ENCODE measurements at places on chromosomes 2 and 18.

DNA sequence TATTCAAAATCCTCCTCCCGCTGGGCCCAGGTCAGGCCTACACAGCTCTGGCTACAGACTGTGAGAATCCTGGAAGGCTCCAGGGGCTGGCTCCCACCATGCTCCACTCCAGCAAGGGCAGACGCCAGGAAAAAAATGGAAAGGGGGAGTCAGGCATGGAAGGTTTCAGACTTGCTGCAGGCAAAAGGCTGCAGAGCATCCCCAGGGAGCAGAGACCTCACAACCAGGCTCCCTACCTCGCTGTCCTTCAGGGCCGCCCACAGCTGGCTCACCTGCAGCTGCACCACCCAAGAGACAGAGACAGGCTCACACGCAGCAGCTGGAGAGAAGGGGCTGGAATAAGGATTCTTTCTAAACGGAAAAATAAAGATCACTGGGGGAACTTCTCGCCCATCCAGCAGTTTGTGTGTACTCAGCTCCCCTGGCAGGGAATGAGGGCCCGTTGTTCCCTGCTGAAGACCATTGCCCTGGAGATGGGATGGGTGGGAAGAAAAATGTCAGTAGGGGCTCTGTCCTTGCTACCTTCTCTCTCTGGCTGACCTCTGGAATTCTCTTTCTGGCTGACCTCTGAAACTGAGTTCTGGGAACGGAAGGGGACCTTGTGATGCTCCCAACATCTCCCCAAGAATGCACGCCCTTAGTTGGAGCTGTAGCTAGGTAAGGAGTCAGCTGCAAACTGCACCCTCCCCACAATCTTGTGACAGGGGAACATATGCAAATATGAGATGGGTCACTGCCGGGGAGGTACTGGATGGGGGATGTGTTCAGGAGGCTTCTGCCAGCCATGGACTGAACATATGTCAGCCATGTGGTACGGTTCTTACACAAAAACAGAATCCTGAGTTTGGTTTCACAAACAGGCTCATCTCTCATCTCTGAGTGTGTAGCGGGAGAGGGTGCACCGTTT lies 34.5 kb downstream of the BCL2 start:
- no peak for DNase-seq

DNA sequence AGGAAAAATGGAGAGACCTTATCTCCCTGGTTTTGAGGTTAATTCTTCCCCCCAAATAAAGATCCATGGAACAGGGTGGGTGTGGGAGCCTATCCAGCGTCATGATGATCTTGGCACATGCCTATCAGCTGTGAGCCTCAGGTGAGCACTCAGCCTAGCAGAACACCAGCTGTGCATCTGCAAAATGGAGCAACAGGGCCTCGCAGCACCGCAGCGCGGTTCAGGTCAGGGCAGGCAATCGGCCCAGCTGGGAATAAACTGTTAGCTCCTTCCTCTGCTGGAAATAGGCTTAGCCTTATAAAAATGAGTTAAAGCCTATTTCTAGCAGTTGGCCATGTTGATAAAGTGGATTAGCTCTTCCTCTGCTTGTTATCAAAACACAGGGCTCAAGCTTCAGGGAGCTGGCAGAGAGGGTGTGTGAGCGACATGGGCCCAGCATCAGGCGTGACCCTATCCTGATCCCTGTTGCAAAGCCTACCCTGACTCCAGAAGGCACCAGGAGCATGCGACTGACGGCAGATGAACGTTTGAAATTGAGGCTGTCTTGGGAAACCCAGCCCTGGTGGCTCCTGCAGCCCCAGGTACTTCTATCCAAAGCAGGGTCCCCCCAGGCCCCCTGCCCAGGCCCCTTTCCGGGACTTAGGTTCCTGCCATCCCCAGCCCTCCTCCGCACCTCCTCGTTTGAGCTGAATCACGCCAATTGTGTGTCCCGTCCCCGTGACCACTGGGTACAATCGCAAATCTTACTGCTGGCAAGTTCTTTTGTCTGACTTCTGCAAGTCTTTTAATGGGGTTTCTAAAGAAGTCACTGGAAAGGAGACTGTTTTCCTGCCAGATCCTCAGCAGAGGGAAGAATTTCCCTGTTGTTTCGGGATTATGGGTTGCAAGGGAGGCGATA lies 35.4 kb downstream of the ARHGEF4 start:
- no peak for DNase-seq

GRCh38 chr2:177242121-177242987 lies 22.2 kb downstream of the NFE2L2 start:
- DNase-seq, result no peak

DNA sequence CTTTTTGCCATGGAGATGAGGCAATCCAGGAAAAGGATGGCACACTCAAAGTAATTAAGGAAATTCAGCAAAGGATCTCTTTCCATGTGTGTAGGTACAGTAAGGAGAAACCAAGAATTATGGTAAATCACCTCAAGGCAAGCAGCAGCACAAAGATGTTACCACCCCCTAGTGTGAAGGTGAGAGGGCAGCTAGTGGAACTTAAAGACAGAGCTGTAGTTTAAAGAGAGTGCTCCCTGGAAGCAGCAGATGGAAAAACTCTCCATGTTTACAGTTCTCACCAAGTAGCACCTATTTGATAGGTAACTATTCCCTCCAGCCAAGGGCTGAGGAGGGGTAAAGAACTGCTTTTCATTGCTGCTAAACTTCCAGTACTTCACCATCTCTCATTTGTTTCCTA lies 860.4 kb upstream of the CRIM1 start:
- DNase-seq, result no peak

- DNase-seq, result no peak
Observed at GRCh38 chr2:203582468-203582867, 47.4 kb upstream of the RAPH1 start.

- DNase-seq, result no peak
Observed at GRCh38 chr2:152867397-152867796, 149.0 kb downstream of the ARL6IP6 start.

GRCh38 chr18:56910967-56911366 lies 235.9 kb upstream of the BOD1L2 start:
- no peak for DNase-seq

DNA sequence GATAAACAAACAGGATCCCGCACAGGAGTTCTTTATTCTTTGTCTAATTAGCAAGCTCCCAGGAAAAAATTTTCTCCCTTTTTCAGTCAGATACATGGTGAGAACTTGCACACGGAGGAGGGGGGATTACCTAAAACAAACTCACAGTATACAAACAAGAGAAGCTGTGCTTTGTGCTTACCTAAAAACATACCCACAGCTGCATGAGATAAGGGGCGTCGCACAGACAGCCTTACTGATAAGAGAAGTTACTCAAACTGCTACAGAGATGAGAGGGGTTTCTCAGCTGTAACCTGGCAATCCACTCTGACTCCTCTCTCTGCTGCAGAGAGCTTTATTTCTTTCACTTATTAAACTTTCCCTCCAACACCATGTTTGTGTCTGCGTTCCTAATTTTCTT lies 32.9 kb upstream of the ST3GAL5 start:
- DNase-seq, result no peak

DNA sequence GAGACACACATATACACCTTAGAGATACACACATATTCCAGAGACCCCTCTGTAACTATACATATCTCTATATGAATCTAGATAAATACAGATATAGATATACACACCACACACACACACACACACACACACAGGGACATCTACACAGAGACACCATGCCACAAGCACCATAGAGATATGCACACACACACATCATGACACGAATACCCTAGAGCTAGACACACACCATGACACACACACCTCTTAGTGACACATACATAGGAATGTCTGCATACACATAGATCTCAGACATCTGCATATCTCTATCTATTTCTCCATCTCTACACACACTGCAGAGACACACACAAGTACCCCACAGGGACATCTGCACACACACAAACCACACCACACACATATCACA lies 270.0 kb downstream of the CYRIA start:
- DNase-seq, result no peak

DNA sequence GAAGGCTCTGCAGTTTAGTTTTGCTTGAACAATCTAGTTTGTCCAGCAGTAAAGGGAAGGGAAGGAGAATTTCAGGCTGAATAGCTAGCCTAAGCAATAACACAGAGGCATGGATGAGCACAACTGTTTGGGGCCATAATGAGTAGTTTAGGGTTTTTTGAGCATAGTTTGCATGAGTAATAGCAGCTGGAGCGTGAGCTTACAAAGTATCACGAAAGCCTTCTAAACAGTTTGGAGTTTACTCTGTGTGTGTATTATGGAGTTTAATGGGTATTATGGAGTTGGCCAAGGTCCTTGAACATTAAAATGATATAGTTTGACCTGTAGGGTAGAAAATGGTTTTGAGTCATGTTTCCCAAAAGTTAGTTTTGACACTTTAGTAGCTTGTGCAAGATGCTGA lies 782.3 kb downstream of the ERBB4 start:
- no peak for DNase-seq

GRCh38 chr2:69253611-69254301 lies 133.3 kb downstream of the GFPT1 start:
- no peak for DNase-seq

GRCh38 chr18:50970006-50970405 lies 2.2 kb downstream of the ELAC1 start:
- DNase-seq, result no peak

Data from stimulated activated CD4-positive, alpha-beta T cell treated with anti-CD3 and anti-CD28 coated beads, Interleukin-4, amount 100 ng/mL, for 1 hour (primary cell).